CD4-positive, alpha-beta T cell treated with Interleukin-2 at 100 ng/mL for 4 hours (primary cell): ENCODE measurements at places on chromosomes 2 and 18.

DNA sequence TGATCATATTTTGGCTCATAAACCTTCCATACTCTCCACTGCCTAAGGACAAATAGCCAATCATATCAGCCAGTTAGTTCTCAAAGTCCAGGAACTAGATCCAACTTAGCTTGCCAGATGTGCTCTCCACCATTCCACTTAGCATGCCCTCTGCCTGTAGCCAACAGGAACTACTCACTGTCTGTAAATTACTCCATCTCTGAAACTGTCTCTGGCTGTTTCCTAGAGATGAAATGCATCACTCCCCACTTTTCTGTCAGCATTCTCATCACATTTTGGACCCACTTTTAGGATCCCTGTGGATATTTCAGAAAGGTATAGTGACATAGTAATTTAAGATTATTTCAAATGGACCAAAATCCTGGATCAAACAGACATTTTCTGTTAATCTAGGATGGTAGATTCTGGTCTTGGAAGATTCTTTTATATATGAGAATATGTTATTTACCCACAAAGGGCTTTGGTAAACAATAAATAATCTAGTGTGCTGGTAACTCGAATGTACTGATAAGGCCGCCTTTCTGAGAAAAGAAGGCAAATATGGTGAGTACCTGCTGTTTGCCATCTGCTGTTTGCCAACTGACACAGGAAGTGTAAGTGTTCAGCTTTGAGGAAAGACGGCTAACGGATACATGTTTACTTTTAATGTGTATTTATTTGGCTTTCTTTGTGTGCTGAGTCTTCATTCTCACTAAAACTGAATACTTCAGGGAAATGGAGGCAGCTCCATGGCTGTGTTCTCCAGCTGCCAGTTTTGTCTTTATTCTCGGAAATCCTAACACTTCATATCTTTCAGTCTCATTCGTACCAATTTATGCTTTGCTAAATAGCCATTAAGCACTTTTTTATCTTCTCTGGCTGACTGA lies 79.5 kb downstream of the EVA1A start:
- no peak for DNase-seq

GRCh38 chr2:54850171-54851122 lies 127.0 kb downstream of the EML6 start:
- no peak for DNase-seq

GRCh38 chr18:11751341-11752115 lies 62.5 kb downstream of the GNAL start:
- DNase-seq = no peak

- DNase-seq = no peak
These were observed 364.7 kb downstream of the XIRP2 start for GRCh38 chr2:167253025-167253424.

DNA sequence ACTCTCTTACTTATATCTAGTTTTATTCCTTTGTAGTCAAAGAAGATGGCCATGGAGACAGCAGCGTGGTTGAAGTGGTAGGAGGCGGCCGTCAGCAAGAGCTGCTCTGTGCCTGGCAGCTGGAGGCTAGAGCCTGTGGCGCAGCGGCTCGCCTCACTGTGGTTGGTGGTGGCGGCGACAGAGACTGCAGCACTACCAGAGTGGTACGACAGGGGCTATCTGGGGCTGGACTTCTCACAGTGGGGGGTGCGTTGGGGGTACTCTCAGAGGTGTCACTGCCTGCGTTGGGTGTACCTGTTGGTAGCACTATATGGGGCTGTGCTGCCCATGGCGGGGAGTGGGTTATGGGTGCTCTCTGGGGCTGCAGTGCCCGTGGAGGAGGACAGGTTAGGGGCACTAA lies 8.5 kb upstream of the ANKRD62 start:
- no peak for DNase-seq

GRCh38 chr2:29317077-29317517 lies 201.9 kb downstream of the CLIP4 start:
- DNase-seq = peak; percentile 7

DNA sequence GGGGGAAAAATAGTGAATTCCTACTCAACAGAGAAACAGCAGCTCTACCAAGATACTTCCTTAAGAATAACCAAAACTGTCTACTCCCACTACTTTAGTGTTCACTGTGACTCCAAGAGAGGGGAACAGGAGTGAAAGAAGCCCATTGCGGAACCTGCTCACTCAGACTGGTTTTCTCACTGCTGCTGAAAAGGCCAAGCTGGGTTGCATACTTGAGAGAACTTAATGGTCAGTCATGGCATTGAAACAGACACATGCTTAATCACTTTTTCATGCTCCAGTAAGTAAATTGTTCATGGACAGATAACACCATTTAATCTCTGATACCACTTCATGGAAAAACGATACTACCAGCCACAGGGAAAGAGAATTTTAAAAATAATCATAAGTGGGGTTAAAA lies 35.7 kb upstream of the SLC8A1 start:
- no peak for DNase-seq

- no peak for DNase-seq
These were observed 756.5 kb upstream of the LRRTM1 start for GRCh38 chr2:81061016-81061415.

DNA sequence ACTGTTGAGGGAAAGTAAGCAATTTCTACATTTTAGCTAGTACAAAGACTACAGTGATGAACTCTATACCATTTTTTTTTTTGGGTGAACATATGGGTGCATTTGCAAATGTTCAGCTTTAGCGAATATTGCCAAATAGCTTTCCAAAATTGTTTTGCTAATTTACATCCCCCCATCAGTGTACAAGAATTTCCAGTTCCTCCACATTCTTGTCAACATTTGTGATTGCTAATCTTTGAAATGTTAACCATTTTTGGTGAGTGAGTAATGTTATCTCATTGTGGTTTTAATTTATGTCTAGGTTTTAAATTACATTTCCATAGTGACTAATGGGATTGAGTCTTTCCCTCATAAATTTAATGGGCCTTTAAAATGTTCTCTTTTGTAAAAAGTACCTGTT lies 16.4 kb upstream of the CNRIP1 start:
- no peak for DNase-seq

DNA sequence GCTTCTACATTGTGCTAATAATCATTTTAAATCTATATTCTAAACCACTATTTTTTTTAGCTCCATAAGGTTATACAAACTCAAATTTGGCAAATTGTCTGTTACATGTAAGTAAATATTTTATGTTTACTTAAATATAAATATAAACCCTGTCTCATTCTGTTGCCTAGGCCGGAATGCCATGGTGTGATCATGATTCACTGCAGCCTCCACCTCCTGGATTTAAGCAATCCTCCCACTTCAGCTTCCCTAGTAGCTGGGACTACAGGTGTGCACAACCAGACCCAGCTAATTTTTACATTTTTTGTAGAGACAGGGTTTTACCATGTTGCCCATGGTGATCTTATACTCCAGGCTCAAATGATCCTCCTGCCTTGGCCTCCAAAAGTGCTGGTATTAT lies 124.7 kb downstream of the MEIS1 start:
- DNase-seq = no peak

DNA sequence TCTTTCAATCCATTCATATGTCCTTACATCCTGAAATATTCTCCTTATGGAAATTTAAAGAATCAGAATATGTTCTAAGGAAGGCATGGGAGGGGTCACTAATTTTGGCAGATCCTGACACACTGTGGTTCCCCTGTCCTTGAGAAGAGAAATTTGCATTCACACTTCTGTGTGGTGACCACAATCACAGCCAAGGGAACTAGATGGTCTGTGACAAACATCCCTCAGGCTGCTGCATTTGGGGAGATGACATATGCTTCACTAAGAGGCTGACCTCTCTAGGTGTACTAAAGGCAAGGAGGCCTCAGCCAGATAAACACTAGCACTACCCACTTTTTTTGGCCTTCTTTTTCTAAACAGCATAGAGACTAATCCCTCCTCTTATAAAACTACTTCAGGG lies 129.6 kb downstream of the MREG start:
- DNase-seq = no peak

- no peak for DNase-seq
These were observed 42.4 kb downstream of the ACVR1 start for GRCh38 chr2:157833721-157834120.

GRCh38 chr2:201661366-201661765 lies 18.1 kb upstream of the TMEM237 start:
- no peak for DNase-seq
